ENCODE measurements at places on chromosomes 4 and X. TPM values are rescaled to one million over a fixed set of nuclear protein-coding genes. Genes with fewer than 3 reads are reported as not detected.
A peak's percentile ranks its signal among the peaks of the same experiment; 100 is the strongest.

DNA sequence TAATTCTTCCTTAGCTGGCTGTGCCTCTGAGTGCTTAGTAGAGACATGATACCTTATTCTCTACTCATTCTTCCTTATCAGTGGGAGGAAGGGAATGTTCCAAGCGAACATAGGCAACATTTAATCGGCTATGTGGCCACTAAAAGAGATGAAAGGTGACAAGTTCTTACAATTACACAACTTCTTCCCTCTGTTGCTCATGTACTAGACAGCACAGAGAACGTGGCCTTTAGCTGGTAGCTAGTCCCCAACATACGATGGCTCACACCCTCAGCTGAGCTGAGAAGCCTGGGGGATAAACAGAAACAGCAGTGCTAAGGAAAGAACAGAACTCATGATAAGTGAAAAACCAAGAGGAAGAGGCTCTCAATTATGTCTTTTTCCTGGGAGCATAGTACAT is 52.2 kb downstream of the APOO start:
- DNase-seq = no peak

- DNase-seq = no peak
Measured at GRCh38 chr4:1610791-1611500, 73.2 kb downstream of the FAM53A start.

DNA sequence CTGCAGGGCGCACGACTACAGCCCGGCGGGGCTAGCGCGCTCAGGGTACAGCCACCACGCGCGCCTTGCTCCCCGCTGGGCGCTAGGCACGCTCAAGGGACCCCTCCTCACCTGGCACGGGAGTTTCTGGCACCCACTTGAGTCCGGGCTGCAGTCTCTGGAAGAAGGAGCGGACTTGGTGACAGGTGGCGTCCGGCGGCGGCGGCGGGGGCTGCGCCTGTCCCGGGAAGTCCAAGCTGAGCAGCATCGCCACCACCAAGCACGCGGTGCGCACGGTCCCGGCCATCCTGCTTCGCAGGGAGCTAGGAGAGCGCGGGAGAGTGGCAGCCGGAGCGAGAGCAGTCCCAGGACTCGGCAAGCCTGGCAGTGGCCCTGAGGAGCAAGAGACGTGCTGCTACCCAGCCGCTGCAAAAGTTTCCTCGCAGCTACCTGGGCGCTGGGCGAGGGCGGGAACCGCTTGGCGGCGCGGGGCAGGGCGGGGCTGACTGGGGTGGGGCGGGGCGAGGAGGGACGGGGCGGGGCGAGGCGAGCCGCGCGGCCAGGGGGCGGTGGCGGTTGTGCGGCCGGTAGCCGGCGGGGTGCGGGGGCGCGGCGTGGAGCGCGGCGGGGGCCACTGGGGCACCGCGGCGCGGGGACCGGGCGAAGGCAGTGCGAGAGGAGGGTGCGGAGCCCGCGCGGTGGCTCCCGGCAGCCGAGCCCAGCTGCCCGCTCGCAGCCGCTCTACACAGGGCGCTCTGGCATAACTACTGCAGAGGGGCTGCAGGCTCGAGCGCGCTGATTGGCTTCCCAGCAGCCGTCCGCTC is at the start of gene GPC3:
GPC3 (minus strand) TSS at position 431 of the 803 bp plus-strand sequence.
- peak; percentile 58 for DNase-seq

The PDZD4 gene
- 4.3 TPM for total RNA-seq

The RNF128 gene
- total RNA-seq = not detected

DNA sequence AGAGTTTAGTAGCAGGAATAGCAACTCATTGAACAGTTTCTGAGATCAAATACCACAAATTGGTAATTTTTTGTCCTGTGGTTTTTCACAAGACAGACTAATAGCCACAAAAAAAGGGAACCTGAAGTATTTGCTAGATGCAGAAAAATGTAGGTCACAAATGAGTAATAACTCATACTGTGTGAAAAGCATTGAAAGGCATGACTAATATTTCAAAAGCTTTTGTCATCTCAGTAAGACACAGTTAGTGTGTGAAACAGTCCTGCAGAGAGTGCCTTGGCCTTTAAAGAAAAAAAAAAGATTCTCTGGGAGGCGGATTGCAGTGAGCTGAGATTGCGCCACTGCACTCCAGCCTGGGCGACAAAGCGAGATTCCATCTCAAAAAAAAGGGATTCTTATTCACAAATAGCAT is 31.4 kb upstream of the SLC25A31 start:
- DNase-seq = no peak

The DNAAF6 gene
- total RNA-seq = not detected

DNA sequence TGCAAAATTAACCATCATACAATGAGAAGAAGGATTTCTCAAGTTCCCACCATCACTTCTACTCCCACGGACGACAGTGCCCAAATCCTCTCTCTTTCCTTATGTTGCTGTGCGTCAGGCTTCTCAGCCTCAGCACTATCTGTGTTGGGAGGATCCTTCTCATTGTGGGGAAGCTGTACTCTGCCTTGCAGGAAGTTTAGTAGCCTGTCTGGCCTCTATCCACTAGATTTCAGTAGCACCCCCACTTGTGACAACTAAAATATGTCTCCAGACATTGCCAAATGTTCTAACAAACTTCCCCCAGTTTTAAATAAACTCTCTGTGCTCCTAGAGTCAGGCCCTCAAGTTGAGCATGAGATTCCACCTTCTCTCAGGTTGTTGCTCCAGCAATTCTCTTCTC is 545.9 kb upstream of the ZFP42 start:
- DNase-seq = no peak

GRCh38 chrX:17377091-17377717 is 2.2 kb downstream of the NHS start:
- peak; percentile 70 for DNase-seq

The TRMT44 gene
- total RNA-seq = 24.5 TPM

DNA sequence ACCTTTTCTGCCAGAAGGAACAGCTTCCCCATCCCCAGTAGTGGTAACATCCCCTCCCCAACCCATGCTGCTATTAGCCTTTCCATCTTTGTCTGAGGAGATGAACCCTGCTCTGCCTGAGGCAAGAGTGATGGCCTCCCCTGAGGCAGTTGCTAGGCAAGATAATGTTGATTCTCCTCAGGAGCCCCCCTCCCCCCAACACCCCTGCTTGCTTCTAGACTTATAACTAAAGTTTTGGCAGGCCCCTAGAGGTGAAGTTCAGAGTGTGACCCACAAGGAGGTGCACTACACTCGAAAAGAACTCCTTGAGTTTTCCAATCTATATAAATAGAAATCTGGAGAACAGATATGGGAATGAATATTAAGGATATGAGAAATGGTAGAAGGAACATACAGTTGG is 962.5 kb downstream of the ADGRL3 start:
- DNase-seq = no peak

DNA sequence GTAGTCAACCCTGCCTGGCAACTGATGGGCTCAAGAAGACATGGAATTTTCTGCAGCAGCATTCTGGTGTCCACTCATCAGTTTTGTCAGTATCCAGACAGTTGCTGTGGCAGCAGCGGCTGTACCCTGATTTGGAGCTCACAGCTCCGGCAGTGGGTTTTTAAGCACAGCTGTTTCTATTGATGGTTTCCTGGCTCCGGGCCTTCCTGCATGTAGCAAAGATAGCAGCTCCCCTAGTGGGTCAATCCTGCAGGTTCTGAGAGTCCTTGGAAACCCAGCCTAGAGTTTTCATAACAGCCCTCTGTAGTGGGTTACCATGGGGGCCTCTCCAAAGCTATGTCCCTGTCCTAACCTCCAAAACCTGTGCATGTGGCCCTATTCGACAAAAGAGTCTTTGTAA is 84.0 kb upstream of the ATP6AP2 start:
- DNase-seq = no peak

GRCh38 chr4:81352446-81352835 is 119.3 kb downstream of the RASGEF1B start:
- DNase-seq = no peak

The GRPR gene
- not detected for total RNA-seq

The TNIP2 gene
- total RNA-seq = 50.6 TPM

The MAOB gene
- total RNA-seq = 0.21 TPM

GRCh38 chr4:70057651-70058050 is 7.4 kb downstream of the HTN1 start:
- no peak for DNase-seq

DNA sequence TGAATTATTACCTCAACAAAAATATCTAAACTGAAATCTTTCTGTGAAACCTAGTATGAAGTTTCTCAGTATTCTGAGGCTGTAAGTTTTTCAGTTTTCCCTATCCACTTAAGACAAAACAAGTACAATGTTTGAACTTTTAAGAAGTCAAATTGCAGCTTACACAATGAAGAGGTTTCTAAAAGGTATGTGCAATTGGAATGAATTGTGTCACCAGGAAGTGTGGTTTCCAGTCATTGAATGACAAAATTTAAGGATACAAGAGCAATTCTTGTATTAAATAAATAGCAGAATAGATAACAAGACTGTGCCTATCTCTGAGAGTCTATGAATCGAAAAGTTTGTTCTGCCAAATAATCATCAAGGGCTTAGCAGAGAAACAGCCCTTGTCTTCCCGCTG is 207.3 kb downstream of the ANKRD50 start:
- DNase-seq = no peak

The PLP1 gene
- total RNA-seq = not detected

- DNase-seq = no peak
Measured at GRCh38 chr4:116389139-116389538, 696.2 kb downstream of the TRAM1L1 start.

- no peak for DNase-seq
Measured at GRCh38 chr4:24226023-24226422, 336.2 kb upstream of the PPARGC1A start.

DNA sequence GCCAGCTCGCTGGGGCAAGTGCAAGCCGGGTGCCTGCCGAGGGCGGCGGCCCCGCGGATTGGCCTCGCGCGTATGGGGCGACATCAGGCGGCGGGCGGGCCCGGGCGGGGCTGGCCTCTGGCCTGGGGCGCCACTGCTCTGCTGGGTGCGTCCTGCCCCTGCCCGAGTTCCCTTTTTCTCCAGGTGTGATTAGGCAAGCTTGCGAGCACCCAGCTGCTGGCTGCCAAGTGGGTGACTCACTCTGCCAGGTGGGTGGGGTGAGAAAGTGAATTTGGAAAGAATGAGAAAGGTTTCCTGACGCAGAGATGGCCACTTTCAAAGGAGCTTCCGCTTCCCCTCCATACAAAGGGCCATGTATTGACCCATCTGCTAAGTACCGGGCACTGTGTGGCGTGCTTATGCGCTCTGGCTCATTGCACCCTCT is 32.5 kb downstream of the FGFBP1 start:
- peak; percentile 72 for DNase-seq

DNA sequence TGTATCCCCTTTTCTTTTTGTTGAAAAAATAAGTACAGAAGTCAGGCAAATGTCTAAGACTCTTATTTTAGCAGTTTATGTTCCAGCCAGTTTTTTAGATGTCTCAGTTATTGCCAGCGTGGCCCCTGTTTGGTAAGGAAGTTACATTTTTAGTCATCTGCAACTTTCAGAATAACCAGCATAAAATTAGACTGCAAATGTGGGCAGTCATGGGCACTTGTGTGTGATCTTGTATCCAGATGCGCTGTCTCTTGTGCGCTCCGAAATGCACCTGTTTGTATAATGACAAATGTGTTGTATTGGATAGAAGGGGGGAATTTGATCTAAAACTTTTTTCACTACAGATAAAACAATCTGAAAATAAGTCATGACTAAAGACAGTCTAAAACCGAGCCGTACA is 44.3 kb upstream of the CLCN4 start:
- DNase-seq = no peak

DNA sequence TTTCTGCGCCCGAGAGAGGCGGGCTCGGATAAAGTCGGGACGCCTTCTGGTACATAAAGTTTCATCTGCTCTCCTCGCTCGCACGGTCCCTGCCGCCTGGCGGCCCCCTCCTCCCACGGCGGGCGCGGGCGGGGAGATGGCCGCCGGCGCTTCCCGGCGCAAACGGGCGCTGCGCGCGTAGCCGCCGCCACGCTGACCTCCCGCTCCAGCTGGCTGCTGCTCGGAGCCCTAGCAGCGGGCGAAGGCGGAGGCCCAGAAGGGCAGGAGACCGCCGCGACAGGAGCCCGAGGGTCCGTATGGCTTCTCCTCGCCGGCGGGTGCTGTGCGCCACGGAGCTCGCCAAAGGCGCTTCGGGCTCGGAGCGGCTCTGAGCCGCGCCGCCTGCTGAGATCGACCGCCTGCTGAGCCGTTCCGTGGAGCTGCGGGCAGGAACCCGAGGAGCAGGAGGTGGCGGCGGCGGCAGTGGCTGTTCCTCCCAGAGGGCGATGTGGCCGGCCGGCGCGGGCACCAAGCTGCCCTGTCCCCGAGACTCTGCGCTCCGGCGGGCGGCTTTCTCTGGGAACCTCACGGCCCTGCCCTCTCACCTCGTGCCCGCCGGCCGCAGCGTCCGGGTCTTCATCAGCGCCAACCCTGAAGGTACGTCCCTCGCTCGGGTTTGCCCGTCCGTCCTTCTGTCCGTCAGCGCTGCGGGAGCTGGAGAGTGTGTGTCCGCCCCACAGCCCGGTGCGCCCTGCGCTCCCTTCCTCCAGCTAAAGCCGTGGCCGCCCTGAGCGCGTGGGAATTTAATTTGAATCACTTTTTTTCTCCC is at the start of gene NWD2:
NWD2 (plus strand) TSS at position 161 of the 808 bp plus-strand sequence; CDS start at position 486, 325 bp downstream.
- DNase-seq = peak; percentile 21

The FLNA gene
- 891 TPM for total RNA-seq

DNA sequence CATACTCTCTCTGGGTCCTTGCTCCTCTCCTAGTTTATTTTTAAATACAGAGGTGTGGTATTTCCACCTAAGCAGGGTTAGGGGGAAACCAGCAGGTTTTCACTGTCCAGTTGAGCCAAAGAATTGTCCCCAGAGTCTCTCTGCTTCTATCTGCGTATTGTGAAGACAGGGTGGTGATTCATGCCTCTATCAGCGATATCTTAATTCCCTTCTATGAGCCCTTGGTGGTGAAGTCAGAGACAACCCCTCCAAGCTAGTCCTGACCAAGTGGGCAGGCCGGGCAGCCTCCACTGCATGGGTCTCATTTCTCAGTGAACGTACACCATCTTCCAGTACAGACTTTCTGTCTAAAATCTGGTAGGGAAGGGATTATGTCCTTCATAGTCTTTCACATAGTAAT is 100.5 kb upstream of the GPR34 start:
- DNase-seq = no peak

DNA sequence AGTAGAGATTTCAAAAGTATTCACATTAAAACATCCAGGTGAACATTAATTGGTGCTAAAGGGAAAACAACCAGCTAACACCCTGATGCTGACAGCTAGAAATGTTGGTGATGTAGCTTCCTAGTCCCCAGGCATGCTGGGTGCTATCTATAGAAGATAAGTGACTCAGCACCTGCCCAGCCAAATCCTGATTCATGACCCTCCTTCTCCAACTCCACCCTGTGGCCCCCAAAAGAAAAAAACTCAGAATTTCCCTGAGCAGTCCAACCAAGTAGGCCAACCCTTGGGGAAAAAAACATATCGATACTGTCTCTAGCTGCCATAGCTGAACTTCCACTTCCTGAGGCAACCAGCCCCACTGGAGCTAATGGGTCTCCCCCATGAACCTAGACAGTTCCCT is 197.6 kb upstream of the KLF3 start:
- DNase-seq = no peak

The HSFX1 gene
- 0.25 TPM for total RNA-seq

DNA sequence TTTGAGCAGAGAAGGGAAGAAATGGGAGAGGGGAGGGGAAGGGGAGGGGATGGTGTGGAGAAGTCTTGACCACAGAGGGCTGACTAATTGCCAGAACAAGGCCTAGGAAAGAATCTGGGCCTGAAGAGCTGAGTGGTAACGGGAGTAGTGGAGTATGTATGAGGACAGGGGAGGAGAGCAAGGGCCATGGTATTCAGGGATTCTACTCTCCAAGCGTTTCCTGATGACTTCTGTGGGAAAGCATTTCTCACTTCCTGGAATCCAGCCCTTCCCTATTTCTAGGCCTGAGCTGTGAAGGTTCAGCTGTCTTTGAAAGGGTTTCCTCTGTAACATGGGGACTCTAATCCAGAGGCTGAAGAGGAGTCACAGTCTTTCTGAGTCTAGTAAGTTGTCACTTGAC is 19.7 kb upstream of the SOX3 start:
- DNase-seq = no peak

- DNase-seq = no peak
Measured at GRCh38 chrX:122565952-122566351, 618.1 kb upstream of the GRIA3 start.

The TLR3 gene
- total RNA-seq = not detected
